ENCODE measurements at places on chromosomes 1 and 21.
A peak's percentile ranks its signal among the peaks of the same experiment; 100 is the strongest.

- DNase-seq, result no peak
Observed at GRCh38 chr21:24693779-24694178, 913.5 kb downstream of the MRPL39 start.

- DNase-seq, result no peak
Observed at GRCh38 chr1:66641891-66642473, 108.0 kb downstream of the SGIP1 start.

GRCh38 chr1:61318319-61319125 lies 236.2 kb downstream of the NFIA start:
- no peak for DNase-seq

DNA sequence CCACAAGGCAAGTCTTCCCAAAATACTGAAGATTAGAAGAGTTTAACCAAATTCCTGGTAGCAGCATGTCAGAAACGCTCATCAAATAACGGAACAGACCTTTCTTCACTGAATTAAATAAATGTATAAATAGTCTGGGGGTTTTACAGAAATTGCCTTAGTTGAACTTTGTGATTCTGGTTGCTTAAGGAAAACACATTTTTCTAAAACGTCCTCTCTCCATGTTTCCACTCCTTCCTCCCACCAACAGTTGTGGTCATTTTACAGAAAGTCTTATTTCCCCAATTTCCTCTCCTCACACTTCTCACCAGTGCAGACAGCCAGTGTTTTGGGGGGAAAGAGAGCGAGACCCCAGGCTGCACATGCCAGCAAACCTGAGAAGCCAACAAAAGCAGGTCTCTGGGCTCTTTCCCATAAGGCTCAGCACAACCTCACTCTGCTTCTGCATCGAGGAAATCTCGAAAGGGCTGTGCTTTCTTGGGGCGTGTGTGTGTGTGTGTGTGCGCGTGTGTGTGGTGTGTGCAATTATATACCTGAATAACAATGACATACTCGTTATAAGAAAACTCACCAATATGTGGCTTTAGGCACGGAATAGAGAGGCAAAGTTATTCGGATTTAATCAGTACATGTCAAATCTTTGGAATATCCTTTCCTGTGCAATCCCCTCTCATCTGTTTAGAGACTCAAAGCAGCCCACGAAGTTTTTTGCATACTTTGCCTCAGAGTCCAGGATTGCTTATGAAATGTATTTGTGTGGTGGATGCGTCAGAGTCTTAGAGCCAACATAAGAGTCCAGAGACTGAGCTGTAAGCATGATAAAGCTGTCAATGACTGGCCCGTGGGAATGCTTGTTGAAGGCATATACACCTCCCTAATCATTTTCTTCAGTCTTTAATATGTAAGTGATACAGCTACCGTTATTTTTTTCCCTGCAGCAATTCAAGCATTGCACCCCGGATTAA lies 2.0 kb downstream of the KCNJ15 start:
- no peak for DNase-seq

DNA sequence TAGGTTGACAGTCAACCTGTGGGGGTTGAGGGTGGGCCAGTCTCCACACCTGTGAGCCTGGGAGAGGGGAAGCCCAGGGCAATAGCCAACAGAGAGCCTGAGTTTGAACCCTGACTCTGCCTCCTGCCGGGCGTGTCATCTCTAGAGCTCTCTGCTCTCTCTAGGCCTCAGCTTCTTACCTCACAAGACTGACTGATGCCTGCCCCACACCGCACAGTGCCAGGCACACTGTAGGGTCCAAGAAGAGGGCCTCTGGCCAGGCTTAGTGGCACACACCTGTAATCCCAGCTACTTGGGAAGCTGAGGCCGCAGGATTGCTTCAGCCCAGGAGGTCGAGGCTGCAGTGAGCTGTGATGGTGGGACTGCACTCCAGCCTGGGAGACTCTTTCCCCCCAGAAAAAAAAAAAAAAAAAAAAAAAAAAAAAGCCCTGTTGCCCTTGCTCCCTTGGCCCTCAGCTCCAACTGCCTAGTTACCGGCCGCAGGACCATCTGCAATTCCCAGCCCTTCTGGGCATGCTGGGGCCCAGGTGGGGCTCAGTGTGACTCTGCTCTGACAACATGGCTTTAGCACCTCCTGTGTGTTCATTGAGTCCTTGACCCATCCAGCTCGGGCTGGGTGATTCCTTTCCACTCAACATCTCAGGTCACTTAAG lies 25.1 kb downstream of the GRHL3 start:
- DNase-seq, result no peak

- no peak for DNase-seq
Observed at GRCh38 chr1:24643363-24644099, 429 bp downstream of the SRRM1 start.

- DNase-seq, result no peak
Observed at GRCh38 chr1:109201123-109201703, 12.5 kb upstream of the SARS1 start.

- DNase-seq, result no peak
Observed at GRCh38 chr1:94806441-94806871, 13.7 kb upstream of the SLC44A3 start.

DNA sequence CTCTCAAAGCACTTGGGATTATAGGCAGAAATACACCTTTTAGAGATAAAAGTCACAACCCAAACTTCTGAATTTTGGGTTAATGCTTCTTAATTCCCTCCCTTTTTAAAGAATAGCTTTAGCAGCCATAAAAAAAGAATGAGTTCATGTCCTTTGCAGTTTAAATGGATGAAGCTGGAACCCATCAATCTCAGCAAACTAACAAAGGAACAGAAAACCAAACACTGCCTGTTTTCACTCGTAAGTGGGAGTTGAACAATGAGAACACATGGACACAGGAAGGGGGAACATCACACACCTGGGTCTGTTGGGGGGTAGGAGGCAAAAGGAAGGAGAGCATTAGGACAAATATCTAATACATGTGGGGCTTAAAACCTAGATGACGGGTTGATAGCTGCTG lies 55.8 kb downstream of the SLC27A3 start:
- no peak for DNase-seq

DNA sequence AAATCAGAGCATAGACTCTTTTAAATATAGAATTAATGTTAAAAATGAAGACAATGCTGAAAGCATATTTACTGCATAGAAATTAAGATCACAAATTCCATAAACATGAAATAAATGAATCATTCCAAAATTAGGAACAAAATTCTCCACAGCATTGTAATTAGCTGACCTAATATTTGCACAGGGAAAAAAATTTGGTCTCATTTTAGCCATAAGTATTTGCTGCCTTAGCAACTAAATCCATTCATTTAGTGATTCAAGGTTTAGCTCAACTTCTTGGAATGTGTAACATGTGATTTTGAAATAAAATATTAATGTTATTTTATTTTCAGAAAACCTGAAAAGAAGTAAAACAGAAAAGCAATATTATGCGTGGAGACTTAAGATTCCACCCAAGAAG lies 25.5 kb downstream of the ADAMTS5 start:
- DNase-seq, result no peak

GRCh38 chr1:200228486-200228885 lies 181.3 kb downstream of the ZNF281 start:
- DNase-seq, result no peak

- DNase-seq, result no peak
Observed at GRCh38 chr1:62800281-62800680, 16.3 kb downstream of the ATG4C start.

- no peak for DNase-seq
Observed at GRCh38 chr1:180946056-180946455, 33.4 kb downstream of the KIAA1614 start.

- DNase-seq, result peak; percentile 79
Observed at GRCh38 chr1:203672346-203672745, 45.7 kb downstream of the ATP2B4 start.

- DNase-seq, result no peak
Observed at GRCh38 chr1:107405236-107405635, 264.4 kb downstream of the NTNG1 start.
